ENCODE measurements at places on chromosomes 6 and 20.

DNA sequence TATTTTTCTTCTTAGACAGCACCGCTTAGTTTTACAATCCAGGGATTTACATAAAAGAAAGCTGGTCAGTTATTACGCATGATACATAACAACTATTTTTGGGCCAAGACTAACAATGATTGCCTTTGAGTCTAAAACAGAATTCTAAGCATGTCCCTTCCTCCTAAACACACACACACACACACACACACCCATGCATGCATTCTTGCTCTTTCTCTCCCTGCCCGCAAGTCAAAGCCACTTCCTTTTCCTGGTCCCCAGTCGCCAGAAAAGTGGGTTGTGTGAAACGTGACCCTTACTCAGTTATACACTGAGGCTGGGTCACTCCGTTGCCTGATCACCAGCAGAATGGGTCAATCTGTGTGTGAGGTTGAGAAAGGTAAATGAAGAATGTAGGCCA is 31.4 kb downstream of the FYN start:
- no peak for DNase-seq

DNA sequence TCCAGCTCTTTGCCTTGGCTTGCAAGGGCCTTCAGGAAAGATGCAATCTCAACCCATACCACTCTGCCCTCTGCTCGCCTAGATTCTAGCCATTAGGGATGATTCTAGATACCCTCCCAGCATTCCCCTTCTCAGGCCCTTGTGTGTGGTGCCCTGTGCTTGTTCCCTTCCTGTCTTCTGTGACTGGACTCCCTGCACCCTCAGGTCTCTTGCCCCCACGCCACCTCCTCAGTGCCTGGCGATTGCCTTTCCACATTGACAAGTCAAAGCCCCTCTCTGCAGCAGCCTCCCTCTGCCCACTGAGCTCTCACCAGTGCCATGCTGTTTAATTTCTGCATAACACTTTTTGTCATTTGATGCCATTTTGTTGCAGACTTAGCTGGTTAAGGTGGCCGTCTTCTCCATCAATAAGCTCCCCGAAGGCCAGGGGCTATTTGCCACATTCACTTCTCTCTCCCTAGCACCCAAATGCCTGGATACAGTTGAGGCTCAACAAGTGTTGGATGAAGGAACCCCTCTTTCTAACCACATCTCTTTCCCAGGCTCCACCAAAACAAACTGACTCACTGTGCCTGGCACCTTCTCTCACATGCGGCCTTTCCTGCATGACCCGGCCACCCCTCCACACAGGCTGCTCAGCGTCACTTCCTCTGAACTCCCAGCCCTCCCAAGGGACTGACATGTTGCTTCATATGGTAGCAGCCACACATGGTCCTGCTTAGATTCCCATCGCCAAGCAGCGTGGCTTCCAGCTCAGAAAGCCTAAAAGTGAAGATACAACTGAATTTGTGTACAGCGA is 4.6 kb upstream of the TXNDC5 start:
- no peak for DNase-seq

GRCh38 chr6:99432877-99433276 is 7.8 kb upstream of the PNISR start:
- DNase-seq: no peak

- DNase-seq: peak; percentile 90
Measured at GRCh38 chr6:43687437-43688347, at the start of gene MRPS18A. MRPS18A (minus strand) TSS chr6:43687791; CDS start chr6:43687779, 12 bp downstream.

DNA sequence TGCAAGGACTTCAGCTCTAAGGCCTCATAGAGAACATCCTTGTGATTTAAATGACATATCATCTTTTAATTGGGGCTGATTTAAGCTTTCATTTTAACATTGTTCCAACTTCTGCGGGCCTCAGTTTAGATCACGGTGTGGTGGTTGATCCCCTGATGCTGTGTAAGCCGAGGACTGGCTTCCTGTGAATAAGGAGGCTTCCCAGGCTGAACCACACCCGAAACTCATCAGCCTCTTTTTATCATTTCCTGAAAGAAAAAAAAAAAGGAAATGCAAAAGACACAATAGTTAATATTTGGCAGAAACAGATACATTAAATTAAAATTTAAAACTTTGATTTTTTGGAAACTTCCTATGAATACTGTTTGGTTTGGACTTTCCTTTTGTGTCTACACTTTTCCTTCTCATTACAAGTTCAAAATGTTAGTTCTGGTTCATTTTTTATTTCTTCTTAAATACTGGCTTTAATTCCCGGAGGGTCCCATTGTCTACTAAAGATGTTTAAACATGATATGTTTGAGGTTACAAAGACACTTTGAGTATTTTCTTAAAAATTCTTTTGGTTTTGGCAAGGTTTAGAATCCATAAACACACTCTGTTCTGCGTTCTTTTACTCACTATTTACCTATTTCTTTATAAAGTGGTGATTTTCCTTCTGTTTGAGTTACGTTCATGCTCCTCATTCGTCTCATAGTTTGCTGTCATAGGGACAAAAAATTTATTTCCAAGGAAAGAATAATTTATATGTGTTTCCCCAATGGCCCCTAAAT is 230.0 kb upstream of the SULF2 start:
- DNase-seq: no peak

GRCh38 chr6:104639668-104640067 is 220.1 kb downstream of the HACE1 start:
- DNase-seq: peak; percentile 18

DNA sequence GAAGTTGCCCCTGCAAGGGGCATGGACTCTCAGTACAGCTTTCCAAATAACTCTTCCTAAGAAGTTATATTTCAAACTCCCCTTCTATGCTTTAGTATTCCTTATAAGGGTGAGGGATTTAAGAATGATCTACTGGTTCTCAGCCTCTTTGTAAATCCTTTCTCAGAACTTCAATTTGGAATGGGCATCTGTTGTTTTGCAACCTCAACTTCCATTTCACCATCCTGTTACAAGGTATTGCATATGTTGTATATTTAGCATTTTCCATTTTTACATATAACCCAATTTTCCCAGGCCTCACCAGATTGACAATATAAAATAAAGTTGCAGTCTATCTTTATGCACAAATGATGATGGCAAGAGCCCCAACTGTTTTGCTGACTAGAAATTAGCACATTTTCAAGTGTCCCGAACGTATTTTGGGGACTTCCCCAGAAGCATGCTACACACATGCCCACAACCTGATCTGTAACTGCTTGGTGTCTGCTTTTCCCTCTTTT is 154.9 kb upstream of the CARMIL1 start:
- no peak for DNase-seq

DNA sequence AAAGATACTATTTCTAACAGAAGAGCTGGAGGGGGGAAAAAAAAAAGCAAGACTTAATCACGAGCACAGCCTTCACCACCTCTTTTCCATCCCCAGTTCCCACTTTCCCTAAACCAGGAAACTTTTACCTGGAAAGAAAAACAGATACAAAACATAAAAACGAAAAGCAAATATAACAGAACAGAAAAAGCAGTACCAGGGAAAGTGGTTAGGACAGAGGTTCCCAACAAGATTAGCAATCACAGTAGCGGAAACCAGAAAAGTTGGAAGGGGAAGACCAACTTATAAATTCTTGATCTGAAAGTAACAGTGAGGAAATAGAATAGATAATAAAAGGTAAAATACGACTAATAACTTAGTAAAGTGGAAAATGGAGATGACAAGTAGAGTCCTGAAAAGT is 1.2 kb downstream of the DDX39B start:
- no peak for DNase-seq

DNA sequence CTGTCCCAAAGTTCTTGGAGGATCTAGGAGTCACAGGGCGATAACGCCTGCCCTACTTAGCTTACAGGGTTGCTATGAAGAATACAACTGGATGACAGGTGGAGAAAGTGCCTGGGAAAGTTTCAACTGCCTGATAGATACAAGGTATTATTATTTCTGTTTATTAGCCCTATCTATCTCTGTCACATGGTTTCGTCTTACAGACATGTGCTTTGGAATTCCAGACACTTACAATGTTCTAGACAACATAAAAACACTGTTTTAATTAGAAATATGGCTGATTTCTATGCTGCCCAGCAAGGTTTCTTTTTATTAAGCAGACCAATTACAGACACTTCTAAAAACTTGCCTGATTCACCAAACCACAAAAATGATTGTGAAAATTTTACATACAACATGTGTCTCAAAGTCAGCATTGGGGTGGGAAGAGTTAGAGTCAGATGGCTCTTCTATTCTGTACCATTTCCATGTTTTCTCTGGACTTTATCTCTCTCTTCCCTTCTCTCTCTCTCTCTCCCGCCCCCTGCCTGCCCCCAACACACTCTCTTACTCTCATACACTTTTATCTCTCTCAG is 50.0 kb downstream of the GJA10 start:
- DNase-seq: no peak

- DNase-seq: no peak
Measured at GRCh38 chr6:118391086-118391485, 157.0 kb upstream of the PLN start.

GRCh38 chr6:62681108-62681507 is 395.1 kb upstream of the KHDRBS2 start:
- no peak for DNase-seq

GRCh38 chr20:9322661-9323060 is 191.7 kb upstream of the LAMP5 start:
- no peak for DNase-seq

DNA sequence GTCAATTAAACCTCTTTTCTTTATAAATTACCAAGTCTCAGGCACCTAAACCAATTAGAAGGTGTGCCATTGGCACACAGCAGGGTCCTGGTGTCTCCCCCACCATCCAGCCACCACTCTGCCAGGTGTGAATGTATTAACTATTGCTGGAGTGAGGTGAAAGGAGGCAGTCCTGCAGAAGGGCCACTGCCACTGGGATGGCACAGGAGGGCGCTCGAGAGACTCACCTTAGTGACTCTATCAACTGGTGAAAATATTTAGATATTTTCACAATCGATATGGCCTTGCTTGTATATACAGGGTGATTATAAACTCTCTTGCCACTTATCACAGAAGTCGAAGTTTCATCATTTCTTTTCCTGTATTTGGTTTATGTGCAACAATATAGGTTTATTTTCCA is 145.6 kb upstream of the ESR1 start:
- no peak for DNase-seq

- no peak for DNase-seq
Measured at GRCh38 chr20:46803123-46804020, 91.3 kb upstream of the EYA2 start.

- peak; percentile 75 for DNase-seq
Measured at GRCh38 chr20:760751-761417, 7.4 kb downstream of the SLC52A3 start.

GRCh38 chr20:24723186-24723585 is 225.9 kb upstream of the CST7 start:
- DNase-seq: no peak

- DNase-seq: no peak
Measured at GRCh38 chr6:168678077-168678476, 237.1 kb downstream of the SMOC2 start.

- no peak for DNase-seq
Measured at GRCh38 chr6:97396880-97397279, 113.9 kb upstream of the MMS22L start.

- DNase-seq: no peak
Measured at GRCh38 chr6:149334201-149334600, 16.7 kb downstream of the TAB2 start.

DNA sequence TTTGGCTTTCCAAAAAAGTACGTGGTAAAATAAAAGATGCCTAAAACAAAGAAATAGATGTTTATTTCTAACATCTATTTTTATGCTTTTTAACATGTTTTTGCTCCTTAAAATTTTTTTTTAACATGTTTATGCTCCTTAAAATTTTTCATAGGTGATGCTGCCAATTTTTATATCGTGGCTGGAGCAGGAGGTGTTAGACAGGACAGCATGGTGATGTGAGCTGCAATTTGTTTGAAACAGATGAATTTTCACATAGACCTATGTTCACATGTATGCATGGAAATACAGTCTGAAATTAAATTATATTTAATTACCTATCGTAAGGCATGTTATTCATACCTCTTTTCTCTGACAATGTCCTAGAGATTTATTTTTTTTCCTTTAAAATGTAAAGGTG is 784.8 kb downstream of the EPHA7 start:
- no peak for DNase-seq

- no peak for DNase-seq
Measured at GRCh38 chr6:131331151-131331550, 195.9 kb downstream of the AKAP7 start.
